Dorsolateral prefrontal cortex (tissue), 122 donors: ENCODE measurements at places on chromosomes 1 and 21. TPM values are rescaled to one million over a fixed set of nuclear protein-coding genes. Genes with fewer than 3 reads are reported as not detected.

The COX20 gene
- 35.5 TPM for total RNA-seq

The LDLRAD1 gene
- not detected for total RNA-seq

The C4BPA gene
- total RNA-seq: not detected

The TMEM54 gene
- 44.9 TPM for total RNA-seq

GRCh38 chr1:36448530-36449056 lies 1.7 kb downstream of the OSCP1 start:
- DNase-seq: no peak

DNA sequence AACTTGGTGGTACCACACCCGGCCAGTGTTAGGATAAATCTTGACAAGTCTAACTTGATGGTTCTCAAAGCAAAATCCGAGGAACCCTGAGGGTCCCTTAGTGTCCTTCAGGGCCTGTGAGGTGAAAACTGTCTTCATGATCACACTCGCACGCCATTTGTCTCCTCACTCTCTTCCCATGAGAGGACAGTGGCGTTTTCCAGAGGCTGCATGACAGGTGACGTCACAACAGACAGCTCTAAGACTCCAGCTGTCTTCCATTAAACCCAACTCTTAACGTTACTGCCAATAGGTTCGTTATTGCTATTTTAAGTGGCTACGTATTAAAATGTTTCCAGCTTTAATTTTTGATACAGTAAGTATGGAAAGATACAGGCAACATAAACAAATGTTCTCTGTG lies 13.8 kb downstream of the CFAP74 start:
- DNase-seq: no peak

DNA sequence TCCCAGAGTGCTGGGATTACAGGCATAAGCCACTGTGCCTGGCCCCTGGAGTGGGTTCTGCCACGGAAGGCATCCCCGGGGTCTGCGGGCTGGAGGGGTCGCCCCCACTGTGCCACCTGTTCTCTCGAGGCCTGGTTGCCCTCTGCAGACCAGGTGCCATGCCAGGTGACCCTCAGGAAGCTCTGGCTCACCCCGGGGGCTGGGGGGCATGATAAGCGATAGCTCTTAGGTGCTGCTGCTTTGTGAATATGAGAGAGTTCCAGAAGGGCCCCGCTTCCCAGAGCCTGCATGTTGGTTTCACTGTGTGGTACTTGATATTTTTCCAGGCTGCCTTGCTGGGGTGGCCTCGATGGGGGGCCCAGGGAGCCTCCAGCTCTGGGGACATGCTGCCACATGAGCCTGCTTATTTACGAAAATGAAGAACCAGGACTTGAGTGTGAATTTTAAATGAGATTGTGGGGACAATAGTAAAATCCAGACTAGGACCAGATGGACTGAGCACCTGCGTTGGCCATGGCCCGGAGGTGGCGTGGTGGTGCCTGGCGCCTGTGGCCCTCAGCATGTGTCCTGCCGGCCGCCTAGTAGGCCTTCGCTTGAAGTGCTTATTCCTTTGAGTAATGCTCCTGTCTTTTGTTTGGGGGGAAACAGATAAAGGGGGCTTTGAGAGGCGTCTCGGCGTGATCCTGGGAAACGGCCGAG lies 7.3 kb downstream of the SKI start:
- no peak for DNase-seq
